Occipital lobe (tissue), 3 donors: ENCODE measurements at places on chromosomes 5 and 9. TPM values are rescaled to one million over a fixed set of nuclear protein-coding genes. Genes with fewer than 3 reads are reported as not detected.

Gene IL13
- not detected for total RNA-seq

Gene LCN15
- total RNA-seq, result not detected

Gene MAMDC4
- total RNA-seq, result 2.5 TPM

Gene PCDHB16
- 4.5 TPM for total RNA-seq

Gene SLC25A48
- 0.62 TPM for total RNA-seq

Gene IFNB1
- not detected for total RNA-seq

Gene OR1L1
- not detected for total RNA-seq

Gene ST8SIA4
- 47.6 TPM for total RNA-seq

Gene PAEP
- not detected for total RNA-seq

Gene FAM221B
- not detected for total RNA-seq

Gene TMEM232
- total RNA-seq, result 19.3 TPM

Gene NUDT12
- 34.8 TPM for total RNA-seq

Gene CDHR2
- under 0.01 TPM for total RNA-seq

Gene CFAP157
- total RNA-seq, result 0.16 TPM

Gene RUSC2
- total RNA-seq, result 51.2 TPM

Gene GDNF
- not detected for total RNA-seq

Gene MCC
- total RNA-seq, result 15.8 TPM

Gene HMMR
- 3.0 TPM for total RNA-seq

Gene TTC16
- total RNA-seq, result not detected

Gene SLC45A2
- total RNA-seq, result 0.16 TPM

Gene SFXN1
- total RNA-seq, result 72.5 TPM

Gene TSC1
- 48.5 TPM for total RNA-seq
